ENCODE measurements at places on chromosomes 6 and 20. TPM values are rescaled to one million over a fixed set of nuclear protein-coding genes. Genes with fewer than 3 reads are reported as not detected.

GRCh38 chr20:10939331-10939941 is 265.6 kb upstream of the JAG1 start:
- no peak for DNase-seq

The ULBP2 gene
- 22.8 TPM for polyA plus RNA-seq

The OPRM1 gene
- polyA plus RNA-seq, result not detected

The HCK gene
- 0.05 TPM for polyA plus RNA-seq

DNA sequence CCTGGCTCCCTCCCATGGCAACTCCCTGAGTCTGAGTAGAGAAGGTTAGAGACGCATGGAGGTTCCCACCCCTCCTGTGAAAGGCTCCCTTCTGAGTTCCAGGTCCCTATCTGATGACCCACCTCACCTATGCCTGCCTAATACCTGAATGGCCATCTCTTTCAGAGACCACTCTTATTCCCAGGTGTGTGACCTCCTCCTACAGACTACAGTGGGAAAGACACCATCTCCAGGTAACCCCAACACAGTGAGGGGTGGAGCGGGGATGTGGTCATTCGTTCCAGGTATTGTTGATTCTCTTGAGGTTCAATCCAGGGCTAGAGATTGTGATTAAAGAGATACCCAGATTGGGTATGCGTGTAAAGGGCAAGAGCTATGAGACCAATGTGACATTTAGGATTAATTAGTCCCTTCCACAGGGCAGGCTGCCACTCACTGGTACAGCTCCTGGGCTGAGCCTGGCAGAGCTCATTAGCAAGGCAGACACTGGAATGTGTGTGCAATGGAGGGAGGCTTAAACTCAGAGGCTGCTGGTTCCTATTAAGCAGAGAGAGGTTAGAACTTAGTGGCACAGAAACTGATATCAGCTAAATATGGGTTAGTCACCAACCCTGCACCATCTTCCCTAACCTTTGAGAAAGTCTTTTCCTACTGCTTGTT is 46.5 kb upstream of the IER3 start:
- no peak for DNase-seq

The SLC17A3 gene
- not detected for polyA plus RNA-seq

DNA sequence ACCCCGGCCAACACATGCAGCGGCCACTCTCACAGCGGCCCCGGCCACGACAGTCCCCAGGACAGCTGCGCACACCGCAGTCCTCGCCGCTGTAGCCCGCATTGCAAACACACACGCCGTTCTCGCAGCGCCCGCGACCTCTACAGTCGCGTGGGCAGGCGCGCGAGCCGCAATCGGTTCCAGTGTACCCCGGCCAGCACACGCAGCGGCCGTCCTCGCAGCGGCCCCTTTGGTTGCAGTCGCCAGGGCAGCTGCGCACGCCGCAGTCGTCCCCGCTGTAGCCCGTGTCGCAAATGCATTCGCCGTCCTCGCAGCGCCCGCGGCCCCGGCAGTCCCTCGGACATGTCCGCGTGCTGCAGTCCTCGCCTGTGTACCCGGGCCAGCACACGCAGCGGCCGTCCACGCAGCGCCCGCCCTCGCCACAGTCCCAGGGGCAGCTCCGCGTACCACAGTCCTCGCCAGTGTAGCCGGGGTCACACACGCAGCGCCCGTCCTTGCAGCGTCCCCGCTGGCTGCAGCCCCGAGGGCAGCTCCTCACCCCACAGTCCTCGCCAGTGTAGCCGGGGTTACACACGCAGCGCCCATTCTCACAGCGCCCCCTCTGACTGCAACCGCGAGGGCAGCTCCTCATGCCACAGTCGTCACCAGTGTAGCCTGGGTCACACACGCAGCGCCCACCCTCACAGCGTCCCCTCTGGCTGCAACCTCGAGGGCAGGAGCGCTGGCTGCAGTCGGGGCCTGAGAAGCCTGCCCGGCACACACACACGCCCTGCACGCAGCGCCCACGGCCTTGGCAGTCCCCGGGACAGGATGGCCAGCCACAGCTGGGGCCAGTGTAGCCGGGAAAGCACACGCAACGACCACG is 12.5 kb downstream of the TNXB start:
- no peak for DNase-seq

DNA sequence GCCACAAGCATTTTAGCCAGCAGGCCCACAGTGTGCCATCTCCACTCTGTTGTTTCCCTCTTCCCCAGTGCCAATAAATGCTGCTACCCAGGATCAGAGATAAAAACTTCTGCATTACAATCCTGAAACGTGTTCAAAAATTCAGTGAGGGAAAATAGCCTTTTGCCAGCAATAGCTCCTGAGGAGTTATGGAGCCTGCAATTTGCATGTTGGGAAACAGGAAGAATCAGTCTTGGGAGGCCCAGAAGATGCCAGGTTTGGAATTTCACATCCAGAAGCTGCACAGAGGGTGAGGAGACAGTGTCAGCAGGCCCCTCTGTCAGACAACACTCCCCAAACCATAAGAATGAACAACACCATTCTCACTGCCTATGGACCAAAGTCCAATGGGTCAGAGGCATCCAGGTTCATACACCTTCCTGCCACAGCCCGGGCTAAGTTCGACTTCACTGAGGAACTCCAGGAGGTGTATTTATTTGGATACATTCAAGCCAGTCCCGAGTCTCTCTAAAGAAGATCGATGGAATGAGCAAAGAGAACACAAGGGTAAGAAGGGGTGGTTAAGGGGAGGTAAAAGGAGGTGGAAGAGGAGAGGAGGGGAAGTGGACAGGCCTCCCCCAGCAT is 20.8 kb downstream of the RRBP1 start:
- DNase-seq, result no peak

DNA sequence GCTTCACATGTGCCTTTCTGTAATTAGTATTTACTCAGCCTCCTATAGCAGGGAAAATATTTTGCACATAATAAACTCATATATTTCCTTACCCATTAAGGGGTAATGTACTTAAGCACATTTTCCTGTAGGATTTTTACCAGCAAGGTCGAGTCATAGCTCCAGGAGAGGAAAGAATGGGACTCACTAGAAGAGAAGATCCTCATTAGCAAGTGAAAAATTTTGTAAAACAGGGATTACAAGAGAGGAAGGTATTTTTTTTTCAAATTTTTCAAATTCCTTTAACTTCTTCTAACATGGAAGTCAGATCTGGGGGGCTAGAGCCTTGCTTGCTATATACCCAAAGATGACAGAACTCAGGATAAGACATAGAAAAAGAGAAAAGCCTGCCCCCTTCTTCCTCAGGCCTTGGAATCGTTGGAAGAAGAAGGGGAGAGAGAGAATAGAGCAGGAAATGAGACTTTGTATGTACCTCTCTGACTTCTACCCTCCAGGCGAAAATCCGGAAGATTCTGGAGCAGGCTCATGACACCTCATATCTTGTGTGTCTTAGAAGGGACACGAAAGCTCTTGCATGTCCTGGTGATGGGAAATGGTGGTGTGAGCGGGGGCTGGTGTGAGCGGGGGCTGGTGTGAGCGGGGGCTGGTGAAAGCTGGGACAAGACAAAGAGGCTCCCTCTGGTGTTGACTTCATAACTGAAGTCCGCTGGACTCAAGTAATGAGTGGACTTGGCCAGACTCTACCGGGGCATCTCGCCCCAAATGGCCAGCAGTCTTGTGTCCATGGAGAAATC is 256.9 kb upstream of the PLCB4 start:
- DNase-seq, result no peak

DNA sequence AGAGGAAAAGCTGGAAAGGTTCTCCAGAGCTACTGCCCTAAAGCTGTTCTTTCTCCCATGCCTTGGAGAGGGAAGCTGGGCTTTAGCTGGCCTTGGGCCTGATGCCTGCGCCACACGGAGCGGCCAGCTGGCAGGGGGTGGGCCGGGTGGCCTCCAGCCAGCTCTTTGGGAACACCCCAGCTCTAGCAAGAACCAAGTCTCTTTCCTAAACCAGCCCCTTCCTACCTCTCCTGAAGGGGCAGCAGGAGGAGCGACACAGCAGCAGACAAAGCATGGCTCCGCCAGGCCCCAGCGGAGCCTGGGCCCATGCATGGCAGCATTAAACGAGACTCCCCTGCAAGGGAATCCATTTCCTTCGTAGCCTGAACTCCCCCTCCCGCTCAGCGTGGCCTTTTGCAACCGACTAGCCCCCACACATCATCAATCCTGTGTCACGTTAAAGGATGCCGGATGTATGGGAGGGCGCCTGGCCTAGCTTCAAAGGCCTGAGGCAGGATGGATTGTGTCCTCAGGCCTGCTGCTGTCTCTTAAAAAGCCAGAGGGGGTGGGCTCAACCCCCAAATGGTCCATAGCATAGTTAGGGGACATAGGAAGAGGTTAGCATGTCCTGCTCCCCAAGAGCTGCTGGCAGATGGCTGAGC is 14.0 kb downstream of the MRPS18A start:
- DNase-seq, result no peak

DNA sequence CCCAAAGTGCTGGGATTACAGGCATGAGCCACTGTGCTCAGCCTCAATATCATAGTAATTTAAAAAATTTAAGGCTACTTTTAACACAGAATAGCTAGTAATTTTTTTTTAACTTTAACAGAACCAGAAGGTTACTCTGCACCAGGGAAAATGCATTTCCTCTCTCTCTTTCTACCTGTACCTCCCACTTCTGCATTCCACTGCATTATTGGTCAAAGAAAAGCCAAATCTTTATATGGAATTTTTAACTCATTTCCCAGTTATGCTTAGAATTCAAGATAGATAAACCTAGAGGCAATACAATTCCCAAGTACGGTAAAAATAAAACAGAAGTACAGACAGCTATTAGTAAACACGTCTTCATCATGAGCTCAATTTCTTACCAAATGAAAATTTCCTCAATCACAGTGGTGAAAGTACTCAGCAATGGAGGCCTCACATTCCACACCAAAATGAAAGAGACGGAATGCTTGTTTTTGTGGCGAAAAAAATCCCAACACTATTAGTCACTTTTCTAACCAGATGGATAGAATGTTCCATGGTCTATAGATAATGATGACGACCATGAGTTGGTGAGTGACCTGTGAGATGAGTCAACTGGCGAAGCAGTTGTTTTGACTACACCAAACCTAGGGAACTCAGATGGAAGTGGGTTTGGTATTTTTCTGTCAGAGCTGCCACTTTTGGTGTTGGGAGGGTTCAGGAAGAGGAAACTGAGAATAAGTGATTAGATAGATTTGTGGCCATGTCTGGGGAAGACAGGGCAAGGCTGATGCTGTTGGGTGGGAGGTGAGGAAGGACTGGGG is 104.7 kb upstream of the SGK1 start:
- DNase-seq, result peak; percentile 98

GRCh38 chr20:53598140-53599043 is 4.8 kb upstream of the ZNF217 start:
- no peak for DNase-seq

The DNAH8 gene
- not detected for polyA plus RNA-seq

DNA sequence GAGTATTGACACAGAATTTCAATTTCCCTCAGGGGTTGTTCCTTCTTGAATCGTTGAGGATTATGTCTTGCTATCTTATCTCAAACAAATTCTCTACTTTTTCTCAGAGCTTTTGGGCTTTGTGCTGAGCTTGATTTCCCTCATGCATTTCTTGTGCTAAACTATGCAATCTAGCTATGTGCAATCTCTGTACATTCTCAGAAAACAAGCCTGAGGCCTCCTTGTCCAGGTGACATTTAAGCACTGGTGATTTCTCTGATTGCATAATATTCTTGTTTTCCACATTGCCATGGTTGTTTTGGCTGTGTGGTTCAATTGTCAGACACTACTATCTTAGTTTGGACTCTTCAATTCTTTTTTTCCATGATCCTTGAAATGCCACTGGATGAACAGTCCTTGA is 81.2 kb upstream of the MAN1A1 start:
- no peak for DNase-seq

The DPPA5 gene
- polyA plus RNA-seq, result not detected

DNA sequence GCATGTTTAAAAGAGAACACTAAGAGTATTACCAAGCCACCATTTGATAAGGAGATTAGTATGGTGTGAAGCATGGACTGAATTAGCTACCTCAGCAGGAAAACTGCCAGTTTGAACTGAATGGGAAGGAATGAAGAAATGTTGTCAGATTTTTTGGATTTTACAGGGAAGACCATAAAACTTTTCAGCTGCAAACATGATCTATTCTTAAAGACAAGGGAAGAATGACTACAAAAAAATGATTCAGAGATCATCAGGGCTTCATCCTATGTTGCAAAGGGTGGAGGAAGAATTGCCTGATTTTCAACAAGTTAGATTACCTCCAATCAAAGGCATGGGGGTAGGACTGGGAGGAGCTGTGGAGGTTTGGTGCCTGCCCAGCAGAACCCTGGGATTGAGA is 49.3 kb upstream of the MTRF1L start:
- DNase-seq, result no peak

DNA sequence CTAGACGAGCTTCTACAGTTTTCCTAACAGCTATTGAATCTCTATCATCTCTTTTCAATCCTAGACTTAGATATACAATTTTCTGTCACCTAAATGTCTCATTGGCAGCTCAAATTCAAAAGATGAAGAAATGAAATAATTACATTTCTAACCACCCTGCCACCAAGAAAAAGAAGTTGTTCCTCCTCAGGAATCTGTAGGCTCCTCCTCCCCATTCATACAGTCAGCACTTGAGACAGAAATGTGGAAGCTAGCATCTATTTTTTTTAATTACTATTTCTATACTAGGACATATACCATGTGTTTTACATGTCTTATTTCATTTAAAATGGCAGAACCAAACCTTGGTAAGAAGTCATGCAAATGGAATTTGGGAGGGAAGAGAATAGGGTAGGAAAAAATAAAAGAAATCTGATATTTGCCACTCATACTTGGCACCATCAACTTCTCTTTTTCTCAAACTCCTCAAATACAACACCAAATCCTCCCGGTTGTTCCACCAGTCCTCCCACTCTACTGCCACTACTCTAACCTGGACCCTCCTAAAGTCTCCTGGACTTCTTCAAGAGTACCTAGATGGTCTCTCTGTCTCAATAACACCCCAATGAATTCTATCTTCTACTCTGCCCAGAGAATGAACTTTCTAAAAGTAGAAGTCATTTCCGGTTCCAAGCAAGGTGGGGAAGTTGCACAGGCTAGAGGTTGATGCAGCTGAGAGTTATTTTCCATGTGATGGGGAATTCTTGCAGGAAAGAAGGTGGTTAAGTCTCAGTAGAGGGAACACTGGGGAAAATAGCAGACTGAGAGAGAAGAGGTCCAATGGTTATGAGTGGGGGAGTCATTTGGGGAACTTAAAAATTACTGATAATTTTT is 54.1 kb downstream of the ATXN1 start:
- no peak for DNase-seq

DNA sequence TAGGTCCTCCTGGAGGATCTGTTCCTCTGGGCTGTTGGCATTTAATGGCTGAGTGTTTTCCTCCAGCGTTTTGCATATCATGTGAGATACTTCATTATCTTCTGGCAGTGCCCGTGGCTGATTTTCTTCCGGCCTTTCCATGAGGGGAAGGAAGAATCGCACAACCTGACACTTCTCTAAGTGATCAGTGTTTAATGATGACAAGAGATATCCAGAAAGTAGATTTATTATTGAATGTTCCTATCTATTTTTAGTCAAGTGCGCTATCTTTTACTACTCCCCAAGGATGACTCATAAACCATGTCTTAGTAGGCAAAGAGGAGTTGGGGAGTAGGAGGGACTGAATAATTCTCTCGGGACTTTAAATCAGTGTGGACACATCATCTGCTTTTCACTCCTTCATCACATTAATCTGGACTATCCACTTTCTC is 149.7 kb downstream of the PLCB4 start:
- DNase-seq, result no peak

- DNase-seq, result no peak
Observed at GRCh38 chr20:348972-349841, 2.3 kb downstream of the NRSN2 start.

GRCh38 chr6:152117156-152118133 is 310.0 kb downstream of the ESR1 start:
- DNase-seq, result no peak
